ENCODE measurements at places on chromosomes 1 and 21.

DNA sequence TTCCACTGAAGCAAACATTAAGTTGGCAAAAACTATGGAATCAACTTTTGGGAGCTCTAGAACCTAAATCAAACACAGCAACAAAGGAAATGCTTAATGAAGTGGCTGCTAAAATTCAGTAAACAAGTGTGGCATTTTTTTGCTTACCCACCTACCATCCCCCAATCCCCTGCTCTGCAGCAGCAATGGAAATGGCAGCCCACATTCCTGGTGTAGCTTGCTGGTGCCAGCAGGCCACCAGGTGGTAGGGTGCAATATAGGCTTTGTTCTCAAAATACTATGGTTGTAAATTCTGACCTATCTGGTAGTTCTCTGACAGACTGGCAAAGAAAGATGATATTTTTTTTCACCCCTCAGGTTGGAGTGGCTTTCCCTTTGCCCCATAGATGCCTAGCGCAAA is 42.8 kb downstream of the SHCBP1L start:
- no peak for DNase-seq

- no peak for DNase-seq
These were observed 220.3 kb downstream of the SIPA1L2 start for GRCh38 chr1:232409584-232409983.

DNA sequence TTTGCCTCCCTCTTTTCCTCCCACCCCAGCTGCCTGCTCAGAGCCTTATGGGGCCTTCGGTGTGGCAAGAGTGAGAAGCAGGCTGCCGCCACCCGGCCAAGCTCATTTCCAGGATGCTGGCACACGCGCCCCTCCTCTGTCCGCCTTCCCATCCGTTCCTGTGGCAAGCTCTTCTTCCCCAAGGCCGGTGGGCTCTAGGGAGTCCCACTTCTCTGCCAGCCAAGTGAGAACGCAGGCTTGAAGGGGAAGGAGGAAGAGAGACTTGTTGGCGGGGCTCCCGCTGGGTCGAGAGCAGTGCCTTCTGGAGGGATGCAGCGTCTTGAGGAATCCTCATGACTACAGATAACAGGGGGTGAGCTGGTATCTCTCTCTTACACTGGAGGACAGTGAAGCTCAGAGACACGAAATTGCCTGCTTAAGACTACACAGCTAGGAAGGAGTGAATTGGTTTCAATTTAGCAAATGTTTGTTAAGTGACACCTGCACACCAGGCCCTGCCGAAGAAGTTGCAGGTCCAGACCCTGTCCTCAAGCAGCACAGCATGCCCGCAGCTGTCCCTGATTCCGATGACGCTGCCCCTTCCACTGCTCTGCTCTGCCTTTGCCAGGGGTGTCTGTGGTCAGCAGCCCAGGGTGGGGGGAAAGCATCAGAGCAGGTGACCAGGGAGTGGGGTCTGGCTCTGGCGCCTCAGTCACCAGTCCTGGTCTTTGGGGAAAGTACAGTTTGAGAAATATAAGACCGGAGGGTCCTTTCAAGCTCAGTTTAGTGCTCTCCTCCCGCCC is 40.1 kb upstream of the FOXO6 start:
- DNase-seq = no peak

DNA sequence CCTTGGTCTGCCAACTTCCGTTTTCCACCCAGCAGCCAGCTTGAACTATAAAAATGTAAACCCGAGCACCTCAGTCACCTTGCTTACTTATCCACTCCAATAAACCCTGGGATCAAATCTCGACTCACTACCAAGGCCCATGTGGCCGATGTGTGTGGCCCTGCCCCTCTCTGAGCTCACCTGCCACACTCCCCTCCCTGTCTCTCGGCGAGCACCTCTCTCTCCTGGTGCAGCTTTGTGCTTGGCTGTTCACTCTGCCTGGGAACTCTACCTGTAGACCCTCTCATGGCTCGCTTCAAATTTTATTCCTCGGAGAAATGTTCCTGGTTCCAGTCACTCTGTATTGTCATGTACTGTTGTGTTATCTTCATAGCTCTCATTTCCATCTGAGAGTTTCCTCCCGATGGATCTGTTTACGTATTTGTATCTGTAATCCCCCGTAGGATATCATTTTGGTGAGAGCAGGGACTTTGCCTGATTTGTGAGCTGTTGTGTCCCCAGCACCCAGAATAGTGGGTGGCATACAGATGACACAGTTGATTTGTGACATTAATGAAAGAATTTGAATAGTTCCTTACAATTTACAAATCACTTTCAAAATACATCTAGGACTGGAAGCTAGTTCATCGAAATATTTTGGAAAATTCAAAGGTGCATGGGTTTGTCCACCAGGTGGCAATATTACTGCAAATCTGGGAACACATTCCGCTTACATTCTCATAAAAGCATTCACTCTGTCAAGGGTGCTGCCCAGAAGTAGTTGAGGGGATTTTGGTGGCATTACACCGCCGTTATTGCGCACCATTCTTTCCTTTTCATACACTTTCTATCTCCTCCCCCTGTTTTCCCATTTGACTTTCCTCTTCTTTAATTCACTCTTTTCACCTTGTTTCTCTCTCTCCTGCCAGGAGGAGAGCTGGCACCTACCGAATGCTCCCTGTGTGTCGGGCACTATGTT is 95.3 kb downstream of the ABCA4 start:
- DNase-seq = no peak

- no peak for DNase-seq
These were observed 26.8 kb downstream of the SLC27A3 start for GRCh38 chr1:153801786-153802697.

DNA sequence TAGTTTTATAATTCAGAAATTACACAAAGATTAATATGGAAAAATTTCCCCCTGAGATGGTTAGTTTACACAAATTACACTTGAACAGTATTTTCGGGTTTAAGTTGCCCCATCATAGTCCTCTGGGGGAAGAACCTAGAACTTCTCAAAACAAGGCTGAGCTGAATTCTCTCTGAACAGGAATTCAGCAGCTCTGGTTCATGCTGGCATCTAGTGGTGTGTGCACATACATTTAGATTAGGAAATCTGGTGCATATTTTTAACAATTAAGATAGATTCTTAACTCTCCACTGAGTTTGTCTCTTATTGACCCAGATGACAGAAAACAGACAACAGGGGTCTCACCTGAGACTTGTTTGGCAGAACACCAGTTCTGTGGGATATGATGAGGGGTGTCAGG is 410.7 kb downstream of the DSCAM start:
- DNase-seq = no peak

DNA sequence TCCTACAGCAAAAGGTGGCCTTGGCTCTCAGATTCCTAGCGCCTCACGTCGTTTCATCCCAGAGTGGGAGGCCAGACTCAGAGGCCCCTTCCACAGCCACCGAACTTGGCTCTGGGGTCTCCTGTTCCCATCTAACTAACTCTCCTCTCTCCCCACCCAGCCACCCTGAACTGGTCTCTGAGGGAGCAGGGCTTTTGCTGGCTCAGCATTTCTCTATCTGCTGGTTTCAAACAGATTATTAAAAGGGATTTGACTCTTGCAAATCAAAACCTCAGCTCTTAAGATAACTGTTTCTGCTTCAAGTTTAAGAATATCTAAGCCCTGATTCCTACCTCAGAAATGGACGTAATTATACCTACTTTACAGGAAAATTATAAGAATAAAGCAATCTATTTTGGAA is 91.0 kb upstream of the ATP1B1 start:
- no peak for DNase-seq

GRCh38 chr1:117044217-117044616 is 15.9 kb upstream of the TTF2 start:
- no peak for DNase-seq

DNA sequence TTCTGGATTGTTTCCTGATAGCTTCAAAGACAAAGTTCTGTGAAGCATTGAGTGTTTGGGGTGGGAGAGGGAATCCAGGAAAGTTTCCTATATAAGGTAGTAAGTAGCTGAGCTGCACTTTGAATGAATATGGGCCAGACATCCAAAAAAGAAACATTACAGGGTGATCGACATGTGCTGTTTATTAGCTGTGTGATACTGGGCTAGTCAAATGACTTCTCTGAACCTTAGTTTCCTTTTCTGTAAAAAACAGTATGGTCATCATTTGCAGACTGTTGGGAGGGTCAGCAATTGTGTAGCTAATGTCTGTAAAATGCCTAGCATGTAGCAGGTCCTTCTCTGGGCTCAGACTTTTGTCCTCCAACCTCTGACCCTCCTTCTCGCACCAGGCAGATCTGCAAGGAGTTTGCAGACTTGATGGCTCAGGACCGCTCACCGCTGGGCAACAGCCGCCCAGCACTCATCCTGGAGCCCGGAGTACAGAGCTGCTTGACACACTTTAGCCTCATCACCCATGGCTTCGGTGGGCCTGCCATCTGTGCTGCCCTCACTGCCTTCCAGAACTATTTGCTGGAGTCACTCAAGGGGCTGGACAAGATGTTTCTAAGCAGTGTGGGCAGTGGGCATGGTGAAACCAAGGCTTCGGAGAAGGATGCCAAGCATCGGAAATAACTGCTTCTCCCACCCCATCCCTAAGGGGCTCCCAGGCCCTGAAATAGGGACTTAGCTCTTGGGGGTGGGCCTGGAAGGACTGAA is 21.1 kb downstream of the TFAP2E start:
- DNase-seq = no peak

GRCh38 chr1:94694226-94694915 is 125.8 kb upstream of the SLC44A3 start:
- DNase-seq = no peak

DNA sequence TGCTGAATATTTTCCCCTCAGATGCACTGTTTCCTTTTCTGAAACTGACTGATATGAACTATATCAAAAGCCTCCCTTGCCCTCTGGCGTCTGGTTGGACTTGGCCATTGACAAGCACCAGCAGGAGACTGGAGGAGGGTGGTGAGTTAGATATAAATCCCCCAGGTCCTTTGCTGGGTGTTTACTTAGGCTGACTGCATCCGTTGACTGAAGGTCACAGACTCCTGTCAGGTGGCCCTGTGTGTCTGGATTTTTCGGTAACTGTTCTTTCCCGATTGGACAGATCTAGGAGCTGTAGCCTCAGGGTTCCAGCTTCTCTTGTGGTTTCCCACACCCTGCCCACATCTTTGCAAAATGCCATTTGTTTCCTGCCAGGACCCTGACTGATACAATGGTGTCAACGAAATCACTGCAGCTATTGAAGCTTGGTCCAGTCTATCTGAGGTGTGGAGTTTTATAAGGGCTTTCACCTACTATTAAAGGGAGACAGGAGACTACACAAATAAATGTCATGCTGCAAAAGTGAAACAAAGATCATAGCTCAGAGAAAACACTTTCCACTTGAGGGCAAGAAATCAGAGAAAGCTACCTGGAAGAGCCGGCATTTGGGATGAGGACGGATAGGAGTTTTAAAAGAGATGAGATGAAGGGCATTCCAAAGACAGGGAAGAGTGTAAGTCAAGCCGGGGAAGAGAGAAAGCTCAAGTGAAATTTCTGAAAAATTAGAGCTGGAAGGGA is 1.5 kb upstream of the MAGI3 start:
- no peak for DNase-seq

DNA sequence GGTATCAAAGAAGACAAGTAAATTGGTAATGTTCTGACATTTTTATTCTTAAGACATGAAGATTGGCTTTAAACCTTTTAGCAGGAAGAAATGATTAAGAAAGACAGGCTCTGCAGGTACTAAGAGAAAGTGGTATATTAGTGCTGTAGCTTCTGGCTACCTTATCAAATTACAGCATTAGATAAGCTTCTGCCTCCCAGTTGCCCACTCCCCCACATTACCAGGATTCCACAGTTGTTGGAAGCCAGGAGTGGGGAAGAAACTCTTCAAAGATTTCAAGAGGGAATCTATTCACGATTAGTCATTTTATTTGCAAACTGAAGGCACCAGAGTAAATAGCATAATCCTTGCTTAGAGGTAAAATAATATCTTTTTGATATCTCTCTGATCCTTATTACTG is 274.9 kb downstream of the LMO4 start:
- DNase-seq = no peak

- no peak for DNase-seq
These were observed 109.6 kb downstream of the WDR3 start for GRCh38 chr1:118039170-118039569.

- DNase-seq = no peak
These were observed 7.8 kb downstream of the GPBP1L1 start for GRCh38 chr1:45678489-45678888.

GRCh38 chr1:172674831-172675613 is 16.1 kb downstream of the FASLG start:
- DNase-seq = no peak

GRCh38 chr1:97192872-97193572 is 471.4 kb downstream of the PTBP2 start:
- DNase-seq = no peak

- no peak for DNase-seq
These were observed at the start of gene DNALI1 for GRCh38 chr1:37556712-37557196. DNALI1 (plus strand) TSS chr1:37556940; CDS start chr1:37556995, 55 bp downstream.

- DNase-seq = no peak
These were observed 17.8 kb downstream of the AMPD2 start for GRCh38 chr1:109637446-109637845.

- no peak for DNase-seq
These were observed 47.0 kb downstream of the F5 start for GRCh38 chr1:169538998-169539871.

DNA sequence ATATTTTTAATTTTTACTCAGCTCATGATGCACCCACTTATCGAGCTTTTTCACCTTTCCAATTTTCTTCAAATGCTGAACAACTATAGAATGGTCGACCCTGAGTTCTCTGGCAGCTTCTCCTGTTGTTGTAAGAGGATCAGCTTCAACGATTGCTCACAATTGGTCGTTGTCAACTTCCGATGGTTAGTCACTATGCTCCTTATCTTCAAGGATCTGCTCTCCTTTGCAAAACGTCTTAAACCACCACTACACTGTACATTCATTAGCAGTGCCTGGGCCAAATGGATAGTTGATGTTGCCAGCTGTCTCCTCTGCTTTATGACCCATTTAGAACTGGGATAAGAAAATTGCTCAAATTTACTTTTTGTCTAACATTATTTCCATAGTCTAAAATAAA is 385.9 kb upstream of the LYPLAL1 start:
- no peak for DNase-seq

- DNase-seq = no peak
These were observed 1.1 kb downstream of the ESPN start for GRCh38 chr1:6425658-6426057.

DNA sequence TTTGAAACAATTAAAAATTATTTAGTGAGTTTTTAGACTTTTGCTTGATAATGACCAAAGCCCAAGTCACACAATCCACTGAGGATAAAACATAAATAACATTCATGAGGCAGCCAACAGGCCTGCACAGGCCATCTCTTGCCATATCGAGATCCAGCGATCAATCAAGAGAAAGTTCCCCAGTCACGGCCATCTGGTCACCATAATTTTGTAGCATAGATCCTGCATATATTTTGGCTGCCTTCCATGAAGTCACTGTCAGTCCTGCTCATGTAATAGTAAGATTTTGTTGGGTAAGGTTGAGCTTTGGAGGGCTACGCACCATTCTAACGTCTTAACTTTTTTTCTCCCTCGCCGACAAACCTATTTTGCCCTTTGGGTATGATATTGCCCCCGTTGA is 17.5 kb downstream of the KPNA6 start:
- DNase-seq = no peak

DNA sequence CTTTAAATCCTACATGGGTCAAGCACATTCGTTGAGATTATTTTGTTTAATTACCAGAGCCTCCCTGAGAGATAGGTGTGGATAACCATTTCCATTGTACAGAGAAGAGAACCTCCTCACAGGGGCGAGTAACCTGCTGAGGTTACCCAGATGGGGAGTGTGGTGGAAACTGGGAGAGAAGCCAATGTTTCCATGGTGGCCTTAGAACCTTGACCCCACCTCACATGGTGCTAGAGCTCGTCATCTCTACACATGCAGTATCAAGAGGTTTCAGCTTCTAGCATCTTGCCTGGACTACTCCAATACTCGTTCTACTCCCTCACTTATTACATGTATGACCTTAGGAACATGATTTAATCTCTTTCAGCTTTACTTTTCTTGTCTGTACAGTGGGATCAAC is 4.8 kb downstream of the REG4 start:
- no peak for DNase-seq
